ENCODE measurements at places on chromosomes 1 and 21. TPM values are rescaled to one million over a fixed set of nuclear protein-coding genes. Genes with fewer than 3 reads are reported as not detected.

LMOD1 gene
- not detected for total RNA-seq

GCSAML gene
- total RNA-seq = not detected

SPRR2A gene
- not detected for total RNA-seq

- peak; percentile 36 for DNase-seq
These were observed 1.8 kb upstream of the ELAPOR1 start for GRCh38 chr1:109112056-109112651.

DNA sequence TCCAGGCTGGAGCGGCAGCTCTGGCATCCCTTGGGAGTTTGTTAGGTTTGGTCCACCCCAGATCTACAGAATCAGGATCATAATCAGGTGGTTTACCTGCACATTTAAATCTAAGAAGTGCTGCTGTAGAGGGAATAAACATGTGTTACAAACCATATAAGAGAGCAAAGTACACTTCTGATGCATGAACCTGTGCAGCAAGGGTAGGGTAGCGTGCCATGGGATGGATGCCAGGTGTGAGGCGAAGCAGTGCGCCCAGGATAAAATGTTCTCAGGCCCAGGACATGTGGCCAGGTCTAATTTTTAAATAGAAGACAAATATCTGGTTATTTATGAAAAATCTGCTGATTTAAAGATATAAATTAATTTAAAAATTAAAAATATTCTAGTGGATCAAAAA, 308.8 kb upstream of the USP24 start:
- DNase-seq = no peak

DNA sequence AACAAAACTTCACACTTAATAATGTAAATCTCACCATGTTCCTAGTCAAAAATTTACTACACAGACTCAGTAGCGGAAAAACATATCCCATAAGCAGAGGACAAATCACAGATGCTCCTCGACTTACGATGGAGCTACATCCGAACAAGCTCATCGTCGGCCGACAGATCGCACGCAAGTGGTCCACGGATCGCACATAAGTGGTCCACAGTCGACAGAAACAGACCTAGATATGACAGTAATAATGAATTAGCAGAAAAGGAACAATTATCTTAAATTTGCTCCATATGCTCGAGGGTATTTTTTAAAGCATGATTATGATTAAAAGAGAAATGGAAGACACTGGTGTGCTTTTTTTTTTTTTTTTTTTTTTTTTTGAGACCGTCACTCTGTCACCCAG, 36.3 kb downstream of the WDR4 start:
- DNase-seq = no peak

DNA sequence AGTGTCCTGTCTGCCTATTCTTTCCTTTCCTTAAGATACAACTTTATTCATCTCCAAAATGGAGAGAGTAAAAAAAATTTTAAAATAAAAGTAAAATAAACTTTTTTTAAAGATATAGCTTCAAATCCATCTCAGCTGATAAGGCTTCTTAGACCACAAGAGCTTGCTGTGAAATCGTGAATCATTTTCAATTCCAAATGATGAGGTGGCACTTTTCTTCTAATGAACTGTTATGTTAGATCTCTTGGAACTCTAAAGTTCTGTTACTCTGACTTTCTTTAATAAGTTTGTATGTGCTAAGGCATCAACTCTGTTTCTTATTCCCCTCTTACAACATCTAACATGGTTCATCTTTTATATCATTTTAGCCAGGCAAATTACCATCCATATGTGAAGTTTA, 4.5 kb downstream of the SH3GLB1 start:
- no peak for DNase-seq

DNA sequence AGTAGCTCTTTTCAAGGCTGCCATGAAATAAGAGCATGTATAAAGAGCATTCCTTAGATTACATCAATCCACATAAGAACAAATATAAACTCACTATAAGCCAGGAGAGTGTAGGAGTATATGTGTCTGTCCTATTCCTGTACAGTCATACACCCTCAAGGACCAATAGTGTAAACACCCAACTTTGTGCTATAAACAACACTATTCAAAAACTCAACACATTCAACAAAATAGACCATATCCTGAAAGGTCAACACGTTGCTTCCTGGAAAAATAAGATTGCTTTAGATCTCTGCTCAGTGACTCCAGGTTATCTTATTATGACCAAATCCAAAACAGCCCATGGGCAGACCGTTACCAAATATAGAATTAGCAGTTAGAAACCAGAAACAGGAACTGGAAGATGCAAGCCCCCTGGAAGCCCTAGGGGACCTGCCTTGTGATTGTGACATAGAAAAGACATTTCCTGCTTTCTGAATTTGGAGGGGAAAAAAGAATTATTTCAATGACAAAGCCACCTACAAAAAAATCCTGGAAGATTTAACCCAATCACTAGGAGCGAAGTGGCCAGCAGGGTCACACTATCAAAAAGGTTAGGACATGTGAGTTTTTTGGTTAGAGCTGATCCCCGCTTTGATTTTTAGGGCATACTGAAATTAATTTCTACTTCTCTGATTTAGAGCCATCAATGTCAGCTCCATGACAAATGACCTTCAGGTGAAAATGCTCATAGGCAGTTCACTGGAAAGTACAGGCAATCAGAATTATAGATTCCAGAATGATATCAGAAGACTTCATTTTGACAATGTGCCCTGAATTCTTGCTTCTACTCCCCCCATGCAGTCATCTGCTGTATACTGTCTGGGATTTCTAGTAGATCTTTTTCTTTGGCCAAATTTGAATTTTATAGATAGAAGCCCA, 59.9 kb downstream of the LRRC8C start:
- no peak for DNase-seq

DNA sequence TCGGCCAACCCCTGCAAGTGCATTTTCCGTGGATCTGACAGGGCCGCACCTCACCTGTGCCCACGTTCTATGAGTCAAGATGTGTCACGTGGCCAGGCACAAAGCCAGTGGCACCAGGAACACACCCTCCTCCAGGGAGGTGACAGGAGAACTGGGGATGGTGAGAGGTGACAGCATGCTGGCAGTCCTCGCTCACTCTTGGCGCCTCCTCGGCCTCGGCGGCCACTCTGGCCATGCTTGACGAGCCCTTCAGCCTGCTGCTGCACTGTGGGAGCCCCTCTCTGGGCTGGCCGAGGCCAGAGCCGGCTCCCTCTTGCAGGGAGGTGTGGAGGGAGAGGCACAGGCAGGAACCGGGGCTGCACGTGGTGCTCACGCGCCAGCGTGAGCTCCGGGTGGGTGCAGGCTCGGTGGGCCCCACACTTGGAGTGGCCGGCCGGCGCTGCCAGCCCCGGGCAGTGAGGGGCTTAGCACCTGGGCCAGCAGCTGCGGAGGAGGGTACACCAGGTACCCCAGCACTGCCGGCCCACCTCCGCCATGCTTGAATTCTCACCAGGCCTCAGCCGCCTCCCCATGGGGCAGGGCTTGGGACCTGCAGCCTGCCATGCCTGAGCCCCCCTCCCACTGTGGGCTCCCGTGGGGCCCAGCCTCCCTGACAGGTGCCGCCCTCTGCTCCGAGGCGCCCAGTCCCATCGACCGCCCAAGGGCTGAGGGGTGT, 11.6 kb upstream of the TTC34 start:
- no peak for DNase-seq
